ENCODE measurements at places on chromosomes 2 and 18.

- DNase-seq, result peak; percentile 66
Measured at GRCh38 chr2:191863988-191864387, 17.1 kb upstream of the CAVIN2 start.

DNA sequence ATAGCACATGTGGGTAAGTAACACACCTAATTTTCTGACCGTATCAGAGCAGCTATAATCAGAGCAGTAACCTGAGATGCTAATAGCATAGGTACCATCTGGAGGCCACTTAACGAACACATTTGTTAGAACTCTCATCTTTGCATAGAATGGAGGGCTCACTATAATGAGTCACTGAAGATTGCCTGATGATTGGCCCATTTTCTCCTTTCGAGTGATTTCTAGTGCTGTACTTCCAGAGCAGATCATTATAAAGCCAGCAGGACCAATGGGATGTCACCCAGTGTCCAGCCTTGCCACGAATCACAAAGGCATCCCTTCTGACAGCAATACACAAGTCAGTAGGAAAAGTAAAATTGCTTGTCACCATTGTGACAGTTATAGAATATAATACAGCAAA, 81.7 kb upstream of the REV1 start:
- DNase-seq, result no peak

DNA sequence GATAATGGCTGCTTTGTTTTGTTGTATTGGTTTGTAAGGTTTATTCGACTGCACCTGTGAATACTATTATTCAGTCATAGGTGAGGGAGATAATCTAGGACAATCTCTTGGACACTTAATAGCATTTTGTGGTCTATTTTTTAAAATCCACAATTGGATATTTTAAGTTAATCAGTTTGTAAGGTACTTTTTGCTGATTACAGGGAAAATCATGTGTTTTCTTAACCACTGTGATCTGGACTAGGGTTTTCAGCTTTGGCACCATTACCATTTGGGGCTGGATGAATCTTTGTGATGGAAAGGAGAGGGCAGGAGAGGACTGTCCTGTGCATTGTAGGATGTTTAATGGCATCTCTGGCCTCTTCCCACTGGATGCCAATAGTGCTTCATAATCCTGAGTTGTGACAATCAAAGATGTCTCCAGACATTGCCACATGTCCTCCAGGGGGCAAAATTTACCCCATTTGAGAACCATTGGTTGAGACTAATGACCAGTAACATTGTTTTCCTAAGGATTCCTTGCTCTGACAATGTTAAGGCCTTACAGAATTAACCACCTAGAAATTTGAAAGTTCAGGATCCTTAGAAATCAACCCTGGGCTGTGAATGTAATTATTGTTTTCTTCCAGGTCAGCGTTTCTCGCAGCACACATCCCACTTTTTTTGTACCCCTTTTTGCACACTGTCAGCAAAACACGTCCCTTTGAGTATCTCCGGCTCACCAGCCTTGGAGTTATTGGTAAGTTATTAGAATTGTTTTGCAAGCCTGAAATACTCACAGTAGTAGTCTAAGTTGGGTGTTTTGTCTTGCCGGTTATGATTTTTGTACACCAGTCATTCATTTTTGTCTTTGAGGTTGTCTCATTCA, 15.6 kb downstream of the CNOT9 start:
- DNase-seq, result no peak

DNA sequence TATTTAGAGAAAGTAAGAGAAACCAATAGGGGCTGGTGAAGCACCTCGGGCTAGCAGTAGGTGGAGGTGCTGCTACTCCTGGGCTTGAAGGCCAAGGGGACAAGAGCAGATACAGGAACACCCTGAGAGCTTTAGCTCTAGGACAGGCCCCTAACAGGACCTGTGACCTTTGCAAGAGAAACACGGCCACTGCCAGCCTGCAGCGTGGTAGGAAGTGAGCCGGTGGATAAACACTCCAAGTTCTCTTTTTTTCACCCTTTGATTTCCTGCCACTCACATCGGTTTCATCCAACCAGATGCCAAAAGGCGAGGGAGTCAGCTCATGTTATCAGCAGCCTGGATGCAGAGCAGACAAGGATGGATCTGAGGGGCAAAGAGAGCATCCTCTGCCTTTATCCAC, 66.8 kb upstream of the SPRED2 start:
- DNase-seq, result no peak

DNA sequence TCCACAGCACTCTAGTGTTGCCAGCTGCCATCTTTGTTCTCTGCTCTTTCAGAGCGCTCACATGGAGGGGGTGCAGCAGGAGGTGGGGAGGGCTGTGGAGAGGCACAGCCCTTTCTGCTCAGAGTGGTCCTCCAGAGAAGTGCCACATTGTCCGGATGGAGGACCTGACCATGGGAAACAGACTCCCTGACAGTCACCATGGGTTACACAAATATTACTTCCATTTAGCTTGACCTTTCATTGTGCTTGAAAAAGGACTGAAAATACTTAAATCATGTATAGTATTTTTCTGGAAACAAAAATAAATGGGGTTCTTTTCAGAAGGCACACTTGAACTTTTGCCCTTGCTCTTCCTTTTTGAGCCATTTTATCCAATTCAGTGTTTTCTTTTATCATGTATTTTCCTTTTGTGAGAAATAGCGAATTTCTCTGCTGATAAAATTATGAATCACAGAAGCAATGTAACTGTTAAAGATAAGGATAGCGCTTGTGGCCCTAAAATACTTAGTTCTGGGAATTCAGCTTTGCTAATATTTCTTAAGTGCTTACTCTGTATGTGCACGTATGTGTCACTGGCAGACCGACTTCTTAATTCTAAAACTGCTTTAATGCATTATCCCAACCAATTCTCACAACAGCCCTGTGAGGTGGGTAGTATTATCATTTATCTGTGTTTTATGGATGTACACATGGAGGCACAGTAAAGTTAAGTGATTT, 34.2 kb downstream of the SPATS2L start:
- peak; percentile 76 for DNase-seq

- DNase-seq, result no peak
Measured at GRCh38 chr2:5673145-5674025, 18.8 kb upstream of the SOX11 start.

DNA sequence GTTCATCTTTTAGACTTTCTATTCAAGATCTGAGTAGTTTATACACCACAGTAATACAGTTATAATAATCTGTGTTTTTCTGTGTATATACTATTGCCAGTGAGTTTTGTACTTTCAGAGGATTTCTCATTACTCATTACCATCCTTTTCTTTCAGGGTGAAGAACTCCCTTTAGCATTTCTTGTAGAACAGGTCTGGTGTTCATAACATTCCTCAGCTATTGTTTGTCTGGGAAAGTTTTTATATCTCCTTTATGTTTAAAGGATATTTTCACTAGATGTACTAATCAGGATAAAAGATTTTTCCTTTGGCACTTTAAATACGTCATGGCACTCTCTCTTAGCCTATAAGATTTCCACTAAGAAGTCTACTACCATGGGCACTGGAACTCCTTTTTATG, 705.5 kb downstream of the SLC4A3 start:
- no peak for DNase-seq

DNA sequence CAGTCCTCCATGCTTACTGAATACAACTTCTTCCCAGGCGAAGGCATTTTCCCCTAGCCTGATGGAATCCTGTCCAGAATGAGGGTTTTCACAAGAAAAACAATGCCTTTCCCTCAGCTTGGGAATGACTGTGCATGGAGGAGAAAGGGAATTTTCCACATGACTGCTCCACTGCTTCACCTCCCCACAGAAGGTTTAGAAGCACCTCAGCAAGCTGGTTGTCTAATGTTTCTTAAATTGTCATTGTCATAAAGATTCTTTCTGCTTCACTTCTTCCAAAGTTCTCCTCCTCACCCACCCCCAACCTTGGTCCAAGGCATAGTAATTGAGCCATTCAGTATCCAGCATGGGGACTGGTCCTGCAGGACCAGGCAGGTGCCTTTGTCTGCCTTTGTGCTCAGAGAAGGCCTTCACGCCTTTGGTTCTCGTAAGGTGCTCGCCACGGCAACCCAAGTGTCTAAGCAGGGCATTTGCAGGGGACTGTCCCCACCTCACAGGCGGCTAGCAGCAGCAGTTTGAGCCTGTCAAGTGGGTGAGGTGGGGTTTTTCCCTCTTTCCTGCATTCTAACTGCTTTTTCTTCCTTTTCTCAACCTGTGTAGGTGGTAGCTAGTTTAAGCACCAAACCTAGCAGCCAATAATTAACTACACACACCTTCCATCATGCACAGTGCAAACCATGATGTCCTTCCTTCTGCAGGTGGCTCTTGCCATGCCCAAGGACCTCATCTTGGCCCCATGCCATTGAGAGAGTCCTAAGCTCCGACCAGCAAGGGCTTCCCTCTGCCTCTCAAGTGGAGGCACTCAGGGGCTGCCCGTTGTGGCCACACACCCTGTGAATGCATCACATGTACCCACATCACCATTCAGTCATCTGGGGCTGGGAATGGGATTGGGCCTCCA, 65.7 kb upstream of the BCL2L11 start:
- DNase-seq, result no peak

GRCh38 chr2:220833446-220833845, 738.7 kb downstream of the EPHA4 start:
- DNase-seq, result no peak

DNA sequence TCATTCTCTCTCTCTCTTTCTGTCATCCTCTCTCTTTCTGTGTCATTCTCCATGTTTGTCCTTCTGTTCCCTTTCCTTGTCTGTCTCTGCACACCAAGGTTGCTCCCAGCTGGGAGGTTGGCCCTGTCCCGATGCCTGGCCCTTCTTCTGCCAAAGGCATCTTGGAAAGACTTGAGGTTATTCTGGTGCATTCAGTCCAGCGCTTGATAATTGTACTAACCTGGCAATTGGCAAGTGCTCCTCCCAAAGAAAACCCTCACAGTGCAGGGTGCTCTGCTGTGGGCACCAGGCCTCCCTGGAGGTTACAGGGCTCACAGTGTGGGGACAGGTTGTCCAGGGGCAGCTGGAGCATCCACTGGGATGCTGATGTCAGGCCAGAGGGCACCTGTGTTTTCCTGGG, 95.4 kb downstream of the GLI2 start:
- no peak for DNase-seq

DNA sequence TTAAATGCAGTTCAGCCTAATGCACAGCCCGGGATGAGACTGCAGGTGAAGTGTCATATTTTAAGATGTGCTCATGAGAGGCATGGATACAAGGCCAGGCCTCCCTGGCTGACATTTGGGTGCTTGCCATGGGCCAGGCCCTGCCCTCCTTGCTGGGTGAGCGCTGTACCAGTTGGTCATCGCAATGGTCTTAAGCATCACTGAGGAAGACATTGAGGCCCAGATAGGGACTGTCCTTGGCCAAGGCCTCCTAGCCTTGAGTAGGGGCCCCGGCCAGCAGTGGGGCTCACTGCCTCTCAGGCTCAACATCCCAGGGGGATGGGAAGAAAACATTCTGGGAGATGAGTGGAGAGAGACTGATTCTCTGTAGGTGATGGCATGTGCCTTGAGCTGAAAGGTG, 184.3 kb downstream of the SH3RF3 start:
- no peak for DNase-seq

GRCh38 chr2:113799375-113799774, 42.9 kb upstream of the SLC35F5 start:
- DNase-seq, result no peak

- peak; percentile 86 for DNase-seq
Measured at GRCh38 chr2:201432038-201432620, 19.1 kb downstream of the TRAK2 start.

- DNase-seq, result no peak
Measured at GRCh38 chr2:10211844-10212422, 89.4 kb downstream of the RRM2 start.

DNA sequence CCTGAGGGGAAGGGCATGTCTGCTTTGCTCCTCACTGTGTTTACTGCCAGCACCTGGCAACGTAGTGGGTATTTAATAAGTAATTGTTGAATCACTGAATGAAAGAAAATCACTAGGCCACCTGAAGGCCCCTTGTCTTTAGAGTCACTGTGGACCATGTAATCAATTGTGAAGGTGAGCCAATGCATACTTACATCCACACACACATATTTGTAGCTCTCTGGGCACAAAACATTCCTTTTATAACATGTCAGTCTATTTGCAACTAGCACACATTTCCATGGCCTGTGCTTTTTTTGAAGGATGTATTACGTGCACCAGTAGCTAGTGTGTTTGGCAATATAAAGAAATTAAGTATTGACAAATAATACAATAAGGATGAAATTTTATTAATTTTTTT, 11.2 kb downstream of the ATP8B1 start:
- DNase-seq, result no peak

DNA sequence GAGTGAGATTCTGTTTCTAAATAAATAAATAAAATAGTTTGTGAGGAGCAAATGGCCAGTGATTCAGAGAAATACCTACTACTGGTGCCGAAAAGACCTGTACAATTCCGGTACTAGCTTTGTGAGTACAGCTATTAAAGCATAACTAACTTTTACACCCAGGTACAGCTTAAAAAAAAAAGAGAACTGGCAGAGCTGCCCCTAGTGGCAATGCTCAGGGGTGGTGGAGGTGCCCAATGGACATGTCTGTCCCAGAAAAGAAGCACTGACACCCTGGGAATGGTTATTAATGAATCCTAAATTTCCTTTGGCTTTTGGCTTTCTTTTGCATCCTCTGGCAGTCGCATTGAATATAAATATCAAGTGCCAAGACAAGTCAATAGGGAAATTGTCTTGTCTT, 87.0 kb downstream of the LIPG start:
- DNase-seq, result no peak

DNA sequence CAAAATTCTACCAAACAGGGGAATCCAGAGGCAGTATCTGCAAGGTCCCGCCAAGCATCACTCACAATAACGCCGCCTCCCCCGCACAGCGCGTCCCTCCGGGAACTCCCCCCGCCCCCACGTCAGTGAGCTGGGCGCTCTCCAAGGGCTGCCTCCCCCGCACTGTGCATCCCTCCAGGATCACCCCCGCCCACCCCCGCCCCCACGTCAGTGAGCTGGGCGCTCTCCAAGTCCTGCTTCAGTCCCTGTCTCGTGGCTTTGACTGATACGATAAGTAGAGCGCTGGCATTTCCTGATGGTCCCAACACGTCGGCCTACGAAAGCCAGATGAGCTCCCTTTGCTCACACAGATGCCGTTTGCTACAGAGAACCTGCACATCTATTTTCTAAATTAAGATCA, 130.7 kb upstream of the TPO start:
- DNase-seq, result peak; percentile 1
